ENCODE measurements at places on chromosomes 6 and 20. TPM values are rescaled to one million over a fixed set of nuclear protein-coding genes. Genes with fewer than 3 reads are reported as not detected.

FOXS1 gene
- 0.52 TPM for total RNA-seq

OTOR gene
- not detected for total RNA-seq

FARS2 gene
- 11.5 TPM for total RNA-seq

TP53TG5 gene
- not detected for total RNA-seq
